ENCODE measurements at places on chromosomes 2 and 18.

GRCh38 chr2:163633291-163633690 is 102.5 kb downstream of the FIGN start:
- no peak for DNase-seq

- no peak for DNase-seq
Observed at GRCh38 chr18:49608366-49609255, 46.8 kb downstream of the LIPG start.

DNA sequence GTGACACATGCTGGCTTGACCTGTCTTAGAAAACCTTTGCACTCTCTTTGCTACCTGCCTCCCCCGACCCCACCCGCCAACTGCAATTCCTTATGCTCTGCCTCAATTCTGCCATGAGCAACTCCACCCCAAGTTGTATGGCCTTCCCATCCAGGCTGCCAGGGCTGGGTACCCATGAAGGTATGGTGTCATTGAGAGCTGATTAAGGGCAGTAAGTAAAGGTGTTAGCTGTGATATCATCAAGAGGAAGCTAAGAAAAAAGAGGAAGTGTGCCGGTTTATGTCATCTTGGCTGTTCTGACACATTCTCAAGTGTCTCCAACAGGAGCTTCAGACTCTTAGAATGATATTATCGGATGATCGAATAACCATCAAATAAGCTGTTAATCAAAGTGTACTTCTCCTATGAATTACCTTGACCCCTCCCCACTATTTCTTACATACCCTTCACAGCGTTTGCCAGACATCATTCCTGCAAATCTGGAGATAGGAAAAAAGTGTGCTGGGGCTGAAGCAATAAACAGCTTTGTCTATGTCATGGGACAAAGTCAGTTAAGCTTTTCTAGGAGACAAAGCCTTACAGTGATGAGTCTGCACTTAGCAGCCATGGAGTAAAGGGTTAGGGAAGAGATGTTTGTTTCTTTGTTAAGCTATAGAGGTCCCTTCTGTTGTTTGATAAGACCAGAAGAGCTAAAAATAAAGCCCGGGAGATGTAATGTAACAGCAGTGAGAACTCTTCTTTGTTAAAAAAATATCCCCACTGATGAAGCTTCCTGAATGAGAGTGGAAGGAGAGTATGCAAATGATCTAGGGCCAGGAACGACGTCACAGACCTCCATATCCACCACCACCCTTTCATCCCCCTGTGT is 40.4 kb upstream of the SMAD2 start:
- no peak for DNase-seq

DNA sequence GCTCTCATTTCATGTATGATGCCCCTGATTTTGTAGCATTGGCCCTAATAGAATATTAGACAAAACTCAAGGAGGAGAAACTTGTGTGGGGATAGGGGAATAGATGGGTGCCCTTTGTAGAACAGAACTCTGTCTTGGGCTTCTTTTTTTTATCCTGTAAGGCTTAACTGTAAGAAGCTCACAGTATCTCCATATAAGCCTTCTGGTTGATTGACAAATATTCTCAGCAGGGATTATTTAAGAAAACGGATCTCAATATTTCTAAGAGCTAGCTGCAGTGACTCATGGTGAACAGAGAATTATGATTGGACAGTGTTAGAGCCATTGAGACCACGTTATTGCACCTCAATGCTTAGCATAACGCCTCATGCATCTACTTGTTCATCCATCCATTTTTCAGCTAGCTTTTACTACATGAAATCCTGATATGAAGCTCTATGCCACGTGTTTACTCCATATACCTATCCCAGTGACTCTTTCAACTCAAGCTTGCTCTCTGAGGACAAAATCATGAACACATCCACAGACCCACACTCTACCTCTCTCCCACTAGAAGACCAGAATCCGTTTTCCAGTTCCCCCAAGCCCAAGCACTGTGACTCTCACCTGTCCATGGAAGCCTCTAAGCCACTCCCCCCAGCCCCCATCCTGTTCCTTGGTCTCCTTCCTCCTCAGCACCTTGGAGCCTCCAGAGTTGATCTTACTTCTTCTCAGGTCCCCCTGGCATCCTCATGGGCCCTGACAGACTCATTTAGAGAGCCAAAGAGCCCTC is 99.2 kb downstream of the BCL2L11 start:
- no peak for DNase-seq

DNA sequence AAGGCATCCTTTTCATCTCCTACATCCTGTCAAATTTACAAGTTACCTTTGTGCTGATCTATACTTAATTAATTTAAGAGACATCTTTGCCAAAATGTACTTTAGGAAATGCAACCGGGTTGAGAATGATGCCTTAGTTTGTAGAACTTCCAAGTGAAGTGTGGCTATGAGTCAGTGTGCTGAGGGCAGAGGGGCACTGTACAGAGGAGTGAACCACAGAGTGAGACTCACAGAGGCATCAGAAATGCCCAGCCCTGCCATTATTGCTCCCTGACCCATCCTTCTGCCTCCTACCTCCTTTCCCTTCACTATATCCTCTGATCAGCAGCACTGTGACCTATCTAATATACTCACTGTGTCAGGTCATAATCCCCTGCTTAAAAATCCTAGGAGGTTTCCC is 320.1 kb downstream of the LRRTM1 start:
- no peak for DNase-seq

- no peak for DNase-seq
Observed at GRCh38 chr2:38552259-38552658, 50.5 kb downstream of the HNRNPLL start.

- DNase-seq: no peak
Observed at GRCh38 chr2:234406085-234406484, 90.8 kb downstream of the ARL4C start.

- no peak for DNase-seq
Observed at GRCh38 chr2:81327911-81328310, 1023.4 kb upstream of the LRRTM1 start.

DNA sequence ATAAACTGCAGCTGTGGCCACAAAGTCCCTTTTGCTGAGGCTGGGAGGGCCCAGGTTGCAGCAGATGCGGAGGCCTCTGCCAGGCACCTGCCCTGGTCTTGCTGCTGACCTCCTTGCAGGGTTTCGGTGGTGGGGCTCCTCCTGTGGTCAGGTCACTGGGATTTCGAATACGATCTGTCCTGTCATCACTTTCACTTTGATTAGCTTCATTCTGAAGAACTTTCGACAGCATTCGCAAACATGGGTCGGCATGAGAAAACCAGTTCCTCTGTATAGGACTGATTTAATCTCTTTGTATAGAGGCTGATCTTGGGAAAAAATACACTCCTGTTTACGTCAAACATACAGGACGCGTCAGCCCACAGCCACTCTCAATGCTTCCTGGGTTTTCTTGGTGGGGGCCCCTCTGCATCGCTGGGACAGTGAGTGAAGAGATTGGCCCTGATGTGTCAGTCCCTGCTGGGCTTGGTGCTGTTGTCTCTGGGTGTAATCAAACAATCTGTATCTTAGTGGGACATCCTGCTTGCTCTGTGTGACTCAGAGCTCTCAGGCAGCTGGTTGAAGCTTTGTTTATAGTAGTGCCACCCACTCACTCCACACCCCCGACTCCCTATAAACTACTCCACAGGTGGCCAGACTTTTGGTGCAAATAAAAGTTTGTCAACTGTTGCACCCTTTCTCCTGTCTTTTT is 209.4 kb upstream of the CXCR4 start:
- peak; percentile 86 for DNase-seq

GRCh38 chr2:120483355-120483754 is 137.4 kb downstream of the INHBB start:
- no peak for DNase-seq

DNA sequence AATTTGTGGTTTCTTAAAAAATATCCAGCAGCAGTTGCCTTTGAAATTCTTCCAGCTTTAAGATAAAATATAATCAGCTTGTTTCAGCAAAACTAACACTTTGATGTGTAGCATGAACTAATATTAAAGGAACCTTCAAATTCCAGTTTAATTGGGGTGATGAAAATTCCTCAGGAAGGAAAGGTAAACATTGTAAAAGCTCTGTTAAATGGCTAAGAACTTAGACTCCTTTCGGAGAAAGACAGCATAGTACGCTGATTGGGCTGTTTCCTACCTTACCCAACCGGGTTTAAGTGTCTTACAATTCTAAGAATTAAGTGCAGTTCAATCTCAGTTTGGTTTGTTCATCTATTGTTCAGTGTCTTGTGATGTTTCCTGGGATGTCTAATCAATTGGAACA is 108.3 kb downstream of the CDH7 start:
- no peak for DNase-seq

- no peak for DNase-seq
Observed at GRCh38 chr2:229133155-229133772, 137.8 kb downstream of the PID1 start.

Data from T-helper 22 cell (primary cell).